ENCODE measurements at places on chromosomes 5 and 9.

- peak; percentile 18 for DNase-seq
These were observed 3.3 kb downstream of the EXOC3 start for GRCh38 chr5:446066-446882.

GRCh38 chr5:72015103-72015548, 92.1 kb upstream of the MAP1B start:
- DNase-seq, result peak; percentile 35

DNA sequence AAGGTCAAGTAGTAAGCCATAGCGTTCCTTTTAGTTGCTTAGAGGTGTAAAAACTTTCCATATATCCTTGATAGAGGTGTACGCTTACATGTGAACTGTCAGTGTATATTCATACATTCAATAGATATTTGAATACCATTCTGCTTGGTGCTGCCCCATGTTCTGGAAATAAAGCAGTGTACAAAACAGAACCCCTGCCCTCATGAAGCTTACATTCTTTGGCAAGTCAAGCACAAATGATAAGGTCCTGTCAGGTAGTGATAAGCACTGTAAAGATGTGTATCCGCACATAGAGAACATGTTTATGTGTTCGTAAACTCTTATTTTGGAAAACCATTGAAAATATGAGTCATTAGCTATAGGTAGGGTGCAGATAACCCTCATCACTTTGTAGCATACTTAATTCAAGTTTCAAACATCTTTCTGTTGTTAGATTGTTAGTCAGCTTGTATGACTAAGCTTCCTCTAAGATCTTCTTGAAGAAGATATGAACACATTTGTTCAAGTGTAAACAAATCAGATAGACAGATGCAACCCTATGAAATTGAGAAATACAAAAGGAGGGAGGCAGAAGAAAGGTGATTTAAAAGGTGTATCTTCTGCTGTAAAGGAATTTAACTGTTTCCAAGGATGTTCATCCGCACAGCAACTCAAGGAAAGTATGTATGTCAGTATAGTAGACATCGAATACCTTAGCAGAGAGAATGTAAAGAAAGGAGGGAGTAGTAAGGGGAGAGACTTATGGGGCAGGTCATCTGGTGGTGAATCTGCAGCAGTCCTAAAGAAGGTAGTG, 1.6 kb downstream of the GTF3C4 start:
- no peak for DNase-seq

DNA sequence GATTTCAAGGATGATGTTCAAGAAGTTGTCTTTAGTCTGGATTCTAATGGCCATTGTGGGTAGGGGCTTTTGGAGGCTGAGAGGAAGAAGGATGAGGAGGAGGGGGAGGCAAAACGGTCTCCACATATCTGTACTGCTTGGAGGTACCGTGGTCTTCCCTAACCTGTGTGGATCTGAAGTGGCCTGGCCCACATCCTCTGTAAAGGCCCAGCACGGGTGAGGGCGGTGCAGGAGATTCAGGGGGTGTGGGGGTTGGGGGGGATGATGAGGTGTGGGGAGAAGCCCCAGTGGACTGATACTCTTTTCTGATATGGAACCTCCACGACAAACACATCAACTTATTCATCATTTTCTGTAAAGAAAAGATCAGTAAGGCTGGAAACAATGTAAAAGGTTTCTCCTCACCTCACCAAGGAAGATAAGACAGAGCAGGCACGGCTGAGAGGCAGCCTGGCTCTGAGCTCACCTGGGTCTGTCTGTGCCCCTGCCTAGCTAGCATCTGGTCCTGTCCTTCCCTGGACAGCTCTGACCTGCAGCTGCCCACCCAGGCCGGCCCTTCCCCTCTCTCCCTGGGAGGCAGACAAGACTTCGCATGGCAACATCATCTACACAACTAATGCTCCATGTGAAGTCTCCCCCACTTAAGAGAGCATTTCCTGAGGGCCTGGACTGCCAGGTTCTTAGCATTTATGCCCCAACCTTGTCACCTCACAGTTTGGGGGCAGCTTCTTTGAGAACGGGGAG, 5.6 kb upstream of the IL3 start:
- DNase-seq, result no peak

GRCh38 chr9:133667759-133668450, 31.7 kb downstream of the DBH start:
- no peak for DNase-seq

DNA sequence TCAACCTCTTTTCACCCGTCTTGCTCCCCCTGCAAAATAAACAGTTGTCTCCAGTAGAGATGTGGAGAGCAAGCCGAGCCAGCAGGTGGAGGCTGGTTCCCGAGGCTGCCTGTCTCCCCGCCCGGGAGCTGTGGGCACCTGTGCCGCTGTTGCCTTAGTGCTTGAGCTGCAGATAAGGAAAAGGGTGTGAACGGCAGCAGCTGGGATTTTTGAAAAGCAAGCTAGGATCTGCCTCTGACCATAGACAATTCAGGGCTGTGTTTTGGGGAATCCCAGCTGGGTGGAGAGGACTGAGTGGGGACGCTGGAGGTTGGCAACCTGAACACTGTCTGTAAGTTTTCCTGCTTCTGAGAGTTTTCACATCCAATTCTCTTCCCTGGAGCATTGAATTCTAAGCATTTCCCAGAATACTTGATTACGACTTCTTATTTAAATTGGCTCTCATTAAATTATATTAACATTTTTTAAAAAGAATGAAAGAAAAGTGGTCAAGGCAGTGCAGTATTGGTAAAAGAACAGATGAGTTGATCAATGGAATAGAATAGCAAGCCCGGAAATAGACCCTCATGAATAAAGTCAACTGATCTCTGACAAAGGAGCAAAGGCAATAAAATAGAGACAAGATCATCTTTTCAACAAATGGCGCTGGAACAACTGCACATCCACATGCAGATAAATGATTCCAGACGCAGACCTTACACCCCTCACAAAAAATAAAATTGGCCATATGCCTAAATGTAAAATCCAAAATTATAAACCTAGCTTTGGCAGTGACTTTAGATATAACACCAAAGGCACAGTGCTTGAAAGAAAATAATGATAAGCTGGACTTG, 9.7 kb downstream of the WNK2 start:
- peak; percentile 46 for DNase-seq

GRCh38 chr5:175821790-175822211, 49.6 kb upstream of the CPLX2 start:
- no peak for DNase-seq

GRCh38 chr9:109705515-109705914, 74.5 kb upstream of the PALM2AKAP2 start:
- no peak for DNase-seq

- DNase-seq, result no peak
These were observed 31.0 kb upstream of the TGFBI start for GRCh38 chr5:135997673-135998335.

DNA sequence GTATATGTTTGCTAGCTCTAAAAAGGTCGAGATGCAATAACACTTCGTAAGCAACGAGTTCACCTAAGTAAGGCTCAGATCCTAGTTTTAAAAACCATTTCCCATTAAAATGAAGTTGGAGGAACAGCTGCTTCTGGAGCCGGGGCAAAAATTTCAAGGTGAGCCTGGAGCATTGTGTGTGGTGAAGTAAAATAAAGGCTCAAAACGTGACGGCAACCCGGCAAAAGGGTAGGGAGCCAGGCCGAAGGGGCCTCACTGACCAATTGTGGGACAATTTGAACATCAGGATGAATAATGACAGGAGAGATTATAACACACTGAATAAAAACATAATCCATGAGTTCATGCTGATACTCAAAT, 20.1 kb downstream of the BTNL9 start:
- no peak for DNase-seq

DNA sequence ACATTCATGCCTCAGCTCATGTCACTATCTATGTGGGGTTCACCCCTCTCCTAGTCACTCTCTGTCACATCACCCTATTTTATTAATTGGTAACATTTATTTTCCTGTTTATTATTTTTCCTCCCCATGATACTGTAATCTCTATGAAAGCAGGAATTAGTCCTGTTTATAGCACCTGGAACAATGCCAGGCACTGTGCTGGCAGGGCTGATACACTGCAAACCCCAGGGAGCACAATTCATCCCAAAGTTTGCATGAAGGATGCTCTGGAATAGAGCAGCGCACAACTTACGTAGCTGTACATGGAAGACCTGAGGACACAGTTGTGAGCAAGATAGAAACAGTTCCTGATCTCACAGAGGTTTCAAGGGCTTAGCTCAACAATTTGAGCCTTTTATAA, 103.2 kb downstream of the NSG2 start:
- DNase-seq, result no peak

DNA sequence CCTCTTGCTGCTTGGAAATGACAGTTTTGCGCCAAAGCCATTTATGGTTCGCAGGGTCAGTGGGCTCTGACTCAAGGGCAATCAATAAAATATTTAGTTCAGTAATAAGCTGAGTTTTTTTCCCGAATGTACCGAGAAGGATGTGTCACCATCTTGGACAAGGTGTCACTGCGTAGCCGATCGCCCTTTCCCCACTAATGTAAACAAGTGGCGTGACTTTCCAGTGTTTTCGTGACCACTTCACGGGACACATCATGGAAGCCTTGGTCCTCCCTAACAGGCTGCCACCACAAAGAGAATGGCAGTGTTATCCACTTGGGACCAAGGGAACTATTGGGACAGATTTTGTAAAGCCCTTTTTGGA, 16.4 kb downstream of the ISL1 start:
- no peak for DNase-seq

- no peak for DNase-seq
These were observed 69.3 kb upstream of the NIPAL4 start for GRCh38 chr5:157390551-157391297.

GRCh38 chr9:90460220-90460619, 182.4 kb downstream of the DIRAS2 start:
- DNase-seq, result no peak

DNA sequence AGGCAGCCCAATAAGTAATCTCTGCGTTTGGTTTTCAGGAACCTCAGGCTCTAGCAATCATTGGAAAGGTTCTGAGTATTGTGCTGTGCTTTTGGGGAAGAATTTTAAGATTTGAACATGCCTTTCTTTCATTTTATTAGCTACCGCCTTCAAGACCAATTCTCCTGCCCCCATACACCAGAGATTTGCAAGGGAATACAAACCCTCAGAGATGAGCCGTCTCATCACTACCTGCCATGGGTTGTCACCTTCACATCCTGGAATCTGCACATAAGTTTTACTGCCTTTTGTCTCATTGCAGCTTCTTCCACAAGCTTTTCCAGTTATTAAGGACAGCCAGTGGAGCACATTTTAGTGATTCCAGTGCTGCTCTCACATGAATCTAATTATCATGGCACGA, 11.7 kb upstream of the TMED7 start:
- DNase-seq, result no peak

DNA sequence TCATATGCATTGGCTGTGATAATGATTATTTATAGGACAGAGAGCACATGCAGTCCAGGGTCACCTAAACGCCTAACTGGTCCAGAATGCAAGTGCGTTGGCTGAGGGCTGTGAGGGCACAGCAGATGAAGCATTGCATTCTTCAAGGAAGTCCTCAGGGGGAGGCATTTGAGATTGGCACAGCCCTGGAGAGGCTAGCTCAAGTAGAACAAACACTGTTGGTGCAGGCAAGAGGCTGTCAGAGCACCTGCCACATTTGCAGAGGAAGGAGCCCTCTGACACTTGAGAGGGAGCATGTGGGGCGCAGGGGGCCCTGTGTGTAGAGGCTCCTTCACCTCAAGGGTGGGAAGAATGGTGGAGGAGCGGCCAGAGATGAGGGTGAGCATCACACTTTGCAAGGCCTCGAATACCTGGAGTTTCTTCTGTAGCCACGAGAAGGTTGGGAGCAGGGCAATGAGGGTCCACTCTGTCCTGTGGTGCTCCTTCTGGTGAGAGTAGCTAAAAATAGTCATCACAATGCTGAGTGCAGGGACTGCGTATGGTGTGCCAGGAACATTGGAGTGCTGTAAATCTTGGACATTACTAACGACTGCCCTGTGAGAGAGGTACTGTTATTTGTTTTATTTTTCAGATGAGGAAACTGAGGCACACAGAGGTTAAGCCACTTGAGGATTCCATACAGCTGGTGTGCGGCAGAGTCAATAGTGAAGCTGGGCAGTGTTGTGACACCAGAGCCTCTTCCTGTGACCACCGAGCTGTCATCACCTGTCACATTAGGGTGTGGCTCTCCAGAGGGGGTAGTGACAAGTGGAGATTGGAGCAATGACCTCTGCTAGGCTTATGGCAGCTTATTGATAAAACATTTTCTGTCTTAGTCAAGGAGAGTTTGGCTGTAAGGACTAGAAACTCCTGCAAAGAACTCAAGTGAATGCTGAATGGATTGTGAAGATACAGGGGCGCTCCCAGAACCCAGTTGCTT, 100.2 kb downstream of the PIP5K1B start:
- DNase-seq, result peak; percentile 45

DNA sequence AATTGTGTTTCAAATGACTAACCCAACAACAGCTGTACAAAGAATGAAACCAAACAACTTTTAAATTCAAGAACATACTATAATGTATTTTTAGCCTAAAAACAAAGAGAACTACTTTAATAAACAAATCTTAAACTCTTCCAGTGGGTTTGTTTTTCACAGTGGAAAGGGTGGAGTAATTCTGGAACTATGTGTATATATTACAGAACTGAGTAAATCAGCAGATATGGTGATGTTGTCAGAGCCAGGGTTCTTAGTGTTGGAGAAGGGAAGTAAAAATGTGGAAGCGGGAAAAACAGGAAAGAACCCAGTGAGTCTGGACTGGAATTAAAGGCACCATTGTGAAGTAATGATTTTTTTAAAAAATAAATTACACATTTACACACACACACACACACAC, 144.9 kb downstream of the CDK5RAP2 start:
- no peak for DNase-seq

GRCh38 chr9:5042661-5043178, 57.6 kb downstream of the JAK2 start:
- DNase-seq, result peak; percentile 36

- peak; percentile 71 for DNase-seq
These were observed 2.0 kb downstream of the PDLIM7 start for GRCh38 chr5:177495243-177496060.

DNA sequence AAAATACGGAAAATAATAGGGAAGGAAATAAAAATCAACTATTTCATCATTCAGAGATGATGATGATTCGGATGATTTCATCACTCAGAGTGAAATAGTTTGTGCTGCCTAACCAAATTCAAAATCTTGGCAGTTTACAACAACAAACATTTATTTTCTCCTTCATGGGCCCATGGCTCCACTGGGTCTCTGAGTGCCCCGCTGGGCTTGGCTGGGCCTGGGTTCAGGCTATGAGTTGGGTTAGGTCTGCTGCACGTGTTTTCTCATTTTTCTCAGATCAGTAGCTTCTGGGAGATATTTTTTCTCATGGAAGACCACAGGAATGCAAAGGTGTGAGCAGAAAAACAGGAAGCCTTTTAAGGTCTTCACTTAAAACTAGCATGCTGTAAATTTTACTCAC, 24.0 kb upstream of the F2RL1 start:
- no peak for DNase-seq

DNA sequence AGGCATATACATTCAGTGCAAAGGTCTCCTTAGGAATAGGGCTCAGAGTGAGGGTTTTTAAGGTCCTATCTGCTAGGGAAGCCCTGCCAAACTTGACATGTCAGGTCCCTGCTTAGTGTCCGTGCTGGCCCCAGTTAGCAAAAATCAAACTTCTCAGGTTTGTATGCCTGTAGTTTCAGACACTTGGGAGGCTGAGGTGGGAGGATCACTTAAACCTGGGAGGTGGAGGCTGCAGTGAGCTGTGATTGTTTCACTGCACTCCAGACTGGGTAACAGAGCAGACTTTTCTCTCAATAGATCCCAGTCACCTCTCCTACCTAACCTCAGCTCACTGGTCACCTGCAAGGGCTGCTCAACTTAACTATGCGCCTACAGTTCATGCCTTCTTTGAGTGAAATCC, 18.7 kb upstream of the TMEM245 start:
- DNase-seq, result no peak

GRCh38 chr5:129766798-129767197, 18.9 kb downstream of the MINAR2 start:
- no peak for DNase-seq

All from left ventricle myocardium superior (tissue), 1 donor.